ENCODE measurements at places on chromosomes 4 and X. TPM values are rescaled to one million over a fixed set of nuclear protein-coding genes. Genes with fewer than 3 reads are reported as not detected.

GRCh38 chr4:184962125-184962638 is 56.1 kb upstream of the HELT start:
- DNase-seq: no peak

DNA sequence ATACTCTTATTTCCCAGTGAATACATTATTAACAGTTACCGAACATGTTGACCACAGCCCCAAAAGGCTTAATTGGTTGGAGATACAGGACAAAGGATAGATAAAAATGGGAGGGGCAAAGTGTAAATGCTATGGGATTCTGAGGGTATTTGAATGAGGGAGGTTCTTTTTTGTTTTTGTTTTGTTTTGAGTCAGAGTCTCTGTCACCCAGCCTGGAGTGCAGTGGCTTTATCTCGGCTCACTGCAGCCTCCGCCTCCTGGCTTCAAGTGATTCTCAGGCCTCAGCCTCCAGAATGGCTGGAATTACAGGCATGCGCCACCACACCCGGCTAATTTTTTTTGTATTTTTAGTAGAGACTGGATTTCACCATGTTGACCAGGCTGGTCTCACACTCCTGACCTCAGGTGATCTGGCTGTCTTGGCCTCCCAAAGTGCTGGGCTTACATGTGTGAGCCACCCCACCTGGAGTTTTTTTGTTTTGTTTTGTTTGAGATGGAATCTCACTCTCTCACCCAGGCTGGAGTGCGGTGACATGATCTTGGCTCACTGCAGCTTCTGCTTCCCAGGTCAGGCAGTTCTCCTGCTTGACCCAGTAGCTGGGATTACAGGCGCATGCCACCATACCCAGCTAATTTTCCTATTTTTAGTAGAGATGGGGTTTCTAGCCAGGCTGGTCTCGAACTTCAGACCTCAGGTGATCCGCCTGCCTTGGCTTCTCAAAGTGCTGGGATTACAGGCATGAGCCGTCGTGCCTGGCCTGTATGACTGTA is 9.0 kb downstream of the UBE2K start:
- DNase-seq: no peak

GRCh38 chrX:68252664-68253063 is 180.6 kb downstream of the OPHN1 start:
- no peak for DNase-seq

DNA sequence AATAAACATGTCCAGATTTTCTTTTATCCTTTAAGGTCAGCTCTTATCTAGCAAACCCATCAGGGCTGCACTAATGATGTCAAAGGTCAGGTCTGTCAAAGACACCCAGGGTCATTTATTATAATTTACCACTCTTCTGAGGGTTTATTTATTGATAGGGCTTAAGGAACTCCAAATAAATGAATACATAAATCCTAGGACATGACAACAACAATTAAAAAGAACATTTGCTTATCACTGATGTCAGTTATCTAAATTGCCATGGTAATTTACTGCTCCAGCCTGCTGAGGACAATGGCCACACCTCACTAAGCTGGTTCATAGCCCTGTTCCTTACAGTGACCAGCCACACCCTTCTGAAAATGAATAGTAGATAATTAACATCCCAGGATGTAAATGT is 317.1 kb downstream of the UNC5C start:
- DNase-seq: no peak

- DNase-seq: no peak
Measured at GRCh38 chr4:74284053-74284452, 24.2 kb upstream of the EPGN start.

- no peak for DNase-seq
Measured at GRCh38 chr4:77336411-77337142, 179.6 kb downstream of the CCNG2 start.

- no peak for DNase-seq
Measured at GRCh38 chr4:125368146-125368545, 53.4 kb downstream of the FAT4 start.

Gene NHS
- total RNA-seq: not detected

Gene GSPT2
- total RNA-seq: 11.8 TPM

Gene RADX
- total RNA-seq: 9.7 TPM

Gene TMPRSS11A
- not detected for total RNA-seq

Gene TRIM60
- not detected for total RNA-seq

Gene CCNG2
- total RNA-seq: 15.2 TPM
